HFFc6 (cell line): ENCODE measurements at places on chromosomes 3 and 15. TPM values are rescaled to one million over a fixed set of nuclear protein-coding genes. Genes with fewer than 3 reads are reported as not detected.
A peak's percentile ranks its signal among the peaks of the same experiment; 100 is the strongest.

DNA sequence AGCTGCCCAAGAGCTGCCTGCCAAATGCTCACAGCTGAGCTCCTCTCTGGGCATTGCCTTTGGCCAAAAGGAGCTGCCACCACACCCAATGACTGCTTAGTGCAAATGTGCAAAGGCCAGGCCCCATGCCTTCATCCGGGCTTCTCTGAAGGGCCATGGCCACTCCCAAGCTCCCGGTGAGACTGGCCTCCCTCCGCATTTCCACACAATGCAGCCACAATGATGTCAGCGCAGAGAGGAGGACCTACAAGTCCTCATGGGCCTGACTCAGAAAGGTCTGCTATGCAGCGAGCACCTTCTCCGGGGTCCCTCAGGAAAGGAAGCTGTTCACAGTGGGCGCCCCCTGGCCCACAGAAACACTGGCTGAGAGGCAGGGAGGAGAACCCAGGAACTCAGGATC lies 12.7 kb downstream of the OXTR start:
- peak overlapping the region; percentile 92 for H3K27ac ChIP-seq
- peaks cover 92% of the 10 kb centered on the region for H3K4me1 ChIP-seq
- no peak for DNase-seq
- no peak overlapping the region; the same call in 1 of the 2 replicates for H3K4me3 ChIP-seq

- H3K27me3 ChIP-seq: peaks cover 43% of the 10 kb centered on the region
- DNase-seq: no peak
- peaks cover 5% of the 10 kb centered on the region for H3K4me1 ChIP-seq
- no peak overlapping the region for H3K4me3 ChIP-seq
Measured at GRCh38 chr3:13062647-13063046, 10.6 kb downstream of the IQSEC1 start.

DNA sequence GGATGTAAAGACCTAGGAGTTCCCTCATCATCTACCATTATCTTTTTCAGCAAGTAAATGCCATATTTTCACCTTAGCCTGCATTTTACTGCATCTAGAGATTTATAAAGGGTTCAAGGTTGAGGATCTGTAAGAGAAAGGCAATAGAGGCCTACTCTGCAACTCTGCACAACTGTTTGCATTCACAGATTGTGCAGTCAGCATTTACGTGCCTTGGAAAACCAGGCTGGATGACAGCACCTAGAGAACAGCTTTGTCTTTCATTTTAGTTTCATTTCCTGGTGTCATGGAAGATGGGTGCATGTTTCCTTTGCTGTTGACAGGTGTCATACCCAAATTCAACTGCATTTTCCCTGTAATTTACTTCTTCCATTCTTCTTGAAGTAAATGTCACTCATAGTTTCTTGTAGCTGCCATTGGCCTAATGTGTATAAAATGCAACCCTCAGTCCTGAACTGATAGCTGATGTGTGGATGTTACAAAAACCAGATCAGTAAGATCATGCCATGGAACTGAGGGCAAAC lies 817.5 kb downstream of the SQOR start:
- H3K27ac ChIP-seq: no peak overlapping the region
- H3K36me3 ChIP-seq: no peaks in the 10 kb centered on the region
- no peaks in the 10 kb centered on the region for H3K27me3 ChIP-seq

DNA sequence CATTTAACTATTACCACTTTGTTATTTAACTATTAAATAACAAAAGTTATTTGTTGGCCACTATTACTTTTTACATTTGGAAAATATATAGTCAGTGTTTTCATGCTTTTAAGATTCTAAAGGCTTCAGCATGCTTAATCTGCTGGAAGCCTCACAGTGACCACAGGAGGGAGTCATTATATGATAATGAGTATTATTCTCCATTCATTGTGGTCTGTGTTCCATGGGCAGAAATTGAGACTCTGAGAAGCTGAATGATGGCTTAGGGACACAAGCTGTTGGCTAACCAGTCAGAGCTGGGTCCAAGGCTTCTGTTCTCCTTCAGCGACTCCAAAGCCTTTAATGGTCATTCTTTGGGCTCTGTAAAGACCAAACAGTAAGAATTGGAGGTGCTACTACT lies 64.7 kb downstream of the BFSP2 start:
- no peaks in the 10 kb centered on the region for H3K36me3 ChIP-seq
- H3K4me3 ChIP-seq: no peak overlapping the region
- peak; percentile 29 for DNase-seq
- H3K27me3 ChIP-seq: peaks cover 9% of the 10 kb centered on the region
- H3K27ac ChIP-seq: no peak overlapping the region

The CIB2 gene
- 0.74 to 1.5 TPM (median 1.4 TPM) in 3 replicates for total RNA-seq

GRCh38 chr15:60520013-60520824 lies 41.3 kb upstream of the ICE2 start:
- no peaks in the 10 kb centered on the region for H3K36me3 ChIP-seq
- peak; percentile 15 for DNase-seq
- no peaks in the 10 kb centered on the region; the same call in 1 of the 2 replicates for H3K27me3 ChIP-seq
- H3K4me3 ChIP-seq: peak overlapping the region; percentile 6

The P3H2 gene
- total RNA-seq: 31.7 to 40.1 TPM (median 37.8 TPM) in 3 replicates

GRCh38 chr3:139638518-139638917 lies 39.3 kb downstream of the NMNAT3 start:
- no peaks in the 10 kb centered on the region; the same call in none of the 2 replicates for H3K27me3 ChIP-seq
- H3K27ac ChIP-seq: no peak overlapping the region
- no peaks in the 10 kb centered on the region for H3K36me3 ChIP-seq
- no peak overlapping the region for H3K4me3 ChIP-seq
- H3K4me1 ChIP-seq: no peaks in the 10 kb centered on the region

DNA sequence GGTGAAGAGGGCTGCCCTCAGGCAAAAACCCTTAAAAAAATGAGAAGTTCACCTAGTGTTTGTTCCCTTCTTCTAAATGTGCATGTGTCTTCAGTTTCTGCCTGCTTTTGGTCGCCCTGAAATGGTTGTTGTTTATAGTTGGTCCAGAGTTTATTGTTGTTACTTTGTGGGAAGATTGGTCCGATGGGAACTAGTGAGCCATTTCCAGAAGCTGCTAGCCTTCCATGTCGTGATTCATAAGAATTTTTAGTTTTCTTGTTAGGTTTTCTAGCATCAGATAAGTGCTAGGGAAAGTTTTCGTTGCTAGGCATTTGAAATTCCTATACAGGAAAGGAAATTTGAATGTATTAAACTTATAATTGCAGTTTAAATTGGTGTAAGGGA lies 33.7 kb downstream of the IFT122 start:
- no peak overlapping the region for H3K27ac ChIP-seq
- H3K4me1 ChIP-seq: peaks cover 19% of the 10 kb centered on the region
- H3K36me3 ChIP-seq: peaks cover 6% of the 10 kb centered on the region
- DNase-seq: no peak
- H3K4me3 ChIP-seq: no peak overlapping the region
- H3K27me3 ChIP-seq: peaks cover 2% of the 10 kb centered on the region; the same call in 1 of the 2 replicates

The GOLGA8R gene
- total RNA-seq: 0.21 to 0.67 TPM in 2 of 3 replicates, not detected in the other

DNA sequence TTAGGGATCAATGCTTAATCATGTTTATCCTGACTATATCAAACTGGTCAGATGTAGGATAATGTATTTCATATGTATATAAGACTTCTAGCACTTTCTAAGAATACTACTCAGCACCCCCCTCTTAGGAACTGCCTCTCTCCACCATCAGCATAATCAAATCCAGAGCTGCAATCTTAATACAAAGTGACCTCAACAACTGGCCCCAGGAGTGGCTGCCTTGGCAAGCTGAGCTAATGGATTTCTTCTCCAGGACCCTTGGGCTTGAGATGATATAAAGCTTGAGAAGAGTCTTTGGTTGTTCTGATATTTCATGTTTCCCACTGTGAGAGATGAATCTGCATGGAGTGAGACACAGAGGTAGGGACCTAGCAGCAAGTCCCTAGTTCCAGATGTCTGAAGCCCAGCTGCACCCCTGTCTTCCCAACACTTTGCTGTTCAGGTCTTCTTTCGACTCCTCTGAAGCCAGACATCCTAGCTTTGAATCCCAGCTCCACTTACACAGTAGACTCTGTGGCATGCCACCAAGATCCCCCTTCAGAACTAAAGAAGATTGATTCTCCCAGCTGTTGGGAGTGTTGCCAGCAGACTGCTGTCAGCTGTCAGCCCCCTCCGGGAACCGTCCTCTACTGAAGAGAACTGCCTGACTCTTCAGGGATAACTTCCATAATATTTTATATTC lies 309.3 kb upstream of the UBE2E2 start:
- no peaks in the 10 kb centered on the region for H3K27me3 ChIP-seq
- DNase-seq: no peak
- no peak overlapping the region for H3K27ac ChIP-seq
- H3K4me1 ChIP-seq: no peaks in the 10 kb centered on the region
- H3K36me3 ChIP-seq: peaks cover 5% of the 10 kb centered on the region; the same call in 1 of the 2 replicates

DNA sequence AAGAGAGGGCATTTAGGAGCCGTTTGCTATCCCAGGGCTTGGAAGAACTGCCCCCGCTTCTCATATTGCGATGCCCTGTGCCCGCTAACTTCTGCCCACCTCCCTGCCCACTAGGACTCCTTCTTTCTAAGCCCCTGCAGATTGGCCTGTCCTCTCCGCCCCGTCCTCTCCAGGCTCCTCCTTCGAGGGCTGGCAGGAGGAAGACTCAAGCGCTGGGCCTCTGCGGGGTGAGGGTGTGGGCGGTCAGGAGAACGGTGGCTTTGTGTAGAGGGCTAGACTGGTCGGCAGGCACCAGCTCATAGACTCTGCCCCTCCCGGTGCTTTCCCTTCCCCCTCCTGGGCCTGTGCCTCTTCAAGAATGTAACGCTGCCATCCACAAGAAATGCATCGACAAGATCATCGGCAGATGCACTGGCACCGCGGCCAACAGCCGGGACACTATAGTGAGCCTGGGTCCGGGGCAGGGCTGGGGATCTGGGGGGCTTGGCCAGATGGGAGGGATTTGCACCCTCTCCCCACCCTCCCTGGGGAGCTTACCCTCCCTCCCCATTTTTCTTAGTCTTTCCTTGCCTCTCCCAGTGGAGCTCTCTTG lies 21.9 kb downstream of the PRKCD start:
- H3K27me3 ChIP-seq: peaks cover 1% of the 10 kb centered on the region; the same call in 1 of the 2 replicates
- peaks cover 13% of the 10 kb centered on the region for H3K36me3 ChIP-seq
- no peak for DNase-seq
- H3K27ac ChIP-seq: no peak overlapping the region
- H3K4me1 ChIP-seq: peaks cover 9% of the 10 kb centered on the region

DNA sequence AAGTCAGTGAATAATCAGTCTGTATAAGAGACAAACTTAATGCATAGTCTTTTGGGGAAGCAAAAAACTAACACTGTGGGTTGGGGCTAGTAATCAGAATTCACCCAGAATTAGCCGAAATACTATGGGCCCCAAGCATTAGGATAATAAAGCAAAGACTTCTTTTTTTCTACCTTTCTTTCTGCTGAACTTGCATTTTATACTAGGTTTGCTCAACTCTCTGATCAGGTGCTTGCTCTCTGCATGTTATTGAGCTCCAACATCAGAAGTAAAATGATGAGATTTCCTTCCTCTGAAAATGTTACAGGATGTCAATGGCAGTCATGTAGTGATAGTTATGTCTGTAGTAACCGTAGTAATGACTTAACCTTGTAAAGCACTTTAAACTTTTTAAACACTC lies 216.6 kb downstream of the KCNMB2 start:
- DNase-seq: no peak
- no peaks in the 10 kb centered on the region for H3K4me1 ChIP-seq
- H3K27me3 ChIP-seq: no peaks in the 10 kb centered on the region
- H3K27ac ChIP-seq: no peak overlapping the region
- H3K36me3 ChIP-seq: no peaks in the 10 kb centered on the region; the same call in 1 of the 2 replicates

DNA sequence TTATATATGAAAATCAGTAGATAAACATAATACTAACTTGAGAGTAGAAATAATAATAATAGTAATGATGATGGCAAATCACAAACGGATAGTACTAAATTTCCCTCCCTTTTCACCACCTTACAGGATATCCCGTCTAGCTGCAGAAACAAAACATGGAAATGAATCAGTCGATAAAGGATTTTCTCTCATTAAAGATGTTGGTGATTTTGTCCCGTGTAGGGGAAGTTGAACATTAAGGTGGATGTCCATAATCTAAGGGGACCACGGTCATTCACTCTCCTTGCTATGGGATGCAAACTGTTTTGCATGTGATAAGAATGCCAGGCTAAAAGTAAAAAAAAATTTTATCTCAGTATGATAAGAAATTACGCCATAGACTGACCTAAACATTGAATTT lies 1027.7 kb upstream of the NR2F2 start:
- peaks cover 36% of the 10 kb centered on the region for H3K4me1 ChIP-seq
- peaks cover 5% of the 10 kb centered on the region for H3K36me3 ChIP-seq
- H3K4me3 ChIP-seq: no peak overlapping the region
- no peak overlapping the region for H3K27ac ChIP-seq

The BSN gene
- total RNA-seq: 0.02 to 0.09 TPM (median 0.07 TPM) in 3 replicates

The VGLL3 gene
- 113 to 163 TPM (median 136 TPM) in 3 replicates for total RNA-seq

- no peak for DNase-seq
- peak overlapping the region; percentile 76 for H3K27ac ChIP-seq
- H3K27me3 ChIP-seq: no peaks in the 10 kb centered on the region
- peaks cover 6% of the 10 kb centered on the region; the same call in 1 of the 2 replicates for H3K36me3 ChIP-seq
- H3K4me3 ChIP-seq: no peak overlapping the region; the same call in 1 of the 2 replicates
- peaks cover 37% of the 10 kb centered on the region for H3K4me1 ChIP-seq
Measured at GRCh38 chr15:89168316-89168833, 53.0 kb downstream of the RLBP1 start.

DNA sequence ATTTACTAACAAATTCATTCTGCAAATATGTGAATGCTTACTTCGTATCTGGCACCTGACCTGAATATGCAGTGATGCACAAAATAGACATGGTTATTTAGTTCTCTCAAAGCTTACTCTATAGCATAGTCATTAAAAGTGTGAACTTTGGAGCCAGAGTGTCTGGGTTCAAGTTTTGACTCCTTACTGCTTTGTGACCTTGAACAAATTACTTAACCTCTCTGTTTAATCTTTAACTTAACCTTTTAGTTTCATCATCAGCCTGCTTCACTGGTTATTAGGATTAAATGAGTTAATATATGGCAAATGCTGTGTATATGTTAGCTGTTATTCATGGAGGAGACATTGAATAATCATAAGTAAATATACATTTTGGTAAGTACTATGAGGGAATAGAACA lies 12.1 kb upstream of the MGA start:
- no peak overlapping the region for H3K4me3 ChIP-seq
- H3K36me3 ChIP-seq: peaks cover 12% of the 10 kb centered on the region
- H3K27ac ChIP-seq: no peak overlapping the region

GRCh38 chr15:63918317-63918672 lies 84.5 kb upstream of the HERC1 start:
- peaks cover 38% of the 10 kb centered on the region for H3K4me1 ChIP-seq
- DNase-seq: no peak
- no peaks in the 10 kb centered on the region; the same call in 1 of the 2 replicates for H3K27me3 ChIP-seq

DNA sequence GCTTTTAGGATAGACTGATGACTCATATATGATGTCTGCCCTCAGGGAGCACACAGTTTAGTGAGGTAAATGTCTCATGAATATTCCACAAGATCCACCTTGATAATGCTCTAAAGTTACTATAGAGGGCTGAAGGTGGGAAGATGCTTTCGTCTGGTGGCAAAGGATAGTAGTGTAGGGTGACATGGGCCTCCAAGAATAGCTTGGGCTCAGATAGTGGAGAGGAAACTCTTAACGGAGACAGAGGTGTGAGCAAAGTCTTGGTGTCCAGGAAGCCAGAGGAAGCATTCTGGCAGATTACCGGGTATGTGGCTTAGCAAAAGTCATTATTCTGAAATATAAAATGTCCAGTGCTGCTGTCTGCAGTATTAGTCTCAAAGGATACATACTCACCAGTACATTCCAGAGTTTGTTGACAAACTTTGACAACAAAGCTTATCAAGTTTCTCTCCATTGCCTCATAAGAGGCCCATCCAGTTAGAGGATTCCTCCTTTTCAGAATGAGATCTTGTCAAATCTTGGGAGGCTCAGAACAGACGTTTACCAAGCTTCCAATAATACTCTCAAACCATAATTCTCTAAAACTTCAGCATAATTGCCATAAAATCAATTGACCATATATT lies 316.7 kb downstream of the LPP start:
- no peak overlapping the region for H3K27ac ChIP-seq
- DNase-seq: no peak
- H3K27me3 ChIP-seq: no peaks in the 10 kb centered on the region
- no peak overlapping the region for H3K4me3 ChIP-seq
- peaks cover 19% of the 10 kb centered on the region for H3K36me3 ChIP-seq
- H3K4me1 ChIP-seq: peaks cover 71% of the 10 kb centered on the region

GRCh38 chr3:66150977-66151376 lies 69.8 kb upstream of the SLC25A26 start:
- no peak overlapping the region for H3K27ac ChIP-seq
- peaks cover 6% of the 10 kb centered on the region; the same call in 1 of the 2 replicates for H3K27me3 ChIP-seq
- H3K36me3 ChIP-seq: no peaks in the 10 kb centered on the region
